ENCODE measurements at places on chromosomes 5 and 9.

DNA sequence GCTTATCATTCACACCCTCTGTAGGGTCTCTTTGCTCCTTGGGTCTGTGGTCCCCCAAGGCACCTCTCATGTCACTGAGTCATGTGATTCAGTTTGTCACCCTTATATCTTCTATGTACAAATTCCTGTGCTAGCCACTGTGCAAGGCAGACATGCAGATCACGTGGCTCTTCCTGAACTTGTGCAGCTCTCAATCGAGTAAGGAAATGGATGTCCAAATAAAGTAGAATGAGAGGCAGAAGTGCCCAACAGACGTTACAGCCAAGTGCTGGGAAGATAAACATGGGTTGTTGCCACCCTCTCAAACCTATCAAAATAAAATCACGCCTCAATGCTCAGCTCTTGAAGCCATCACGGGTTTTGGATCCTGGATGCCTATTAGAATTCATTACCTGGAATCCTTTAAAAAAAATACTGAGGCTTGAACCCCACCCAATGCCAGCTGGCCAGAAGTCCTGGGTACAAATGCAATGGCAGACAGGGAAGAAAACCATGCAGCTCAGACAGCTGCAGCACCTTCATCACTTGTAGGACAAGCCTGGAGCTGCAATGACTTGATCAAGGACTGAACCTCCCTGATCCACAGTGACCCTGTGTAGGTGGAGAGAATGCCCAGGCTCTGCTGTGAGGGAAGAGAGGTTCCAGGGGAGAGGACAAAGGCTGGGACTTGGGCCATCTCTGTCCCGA lies 228.7 kb upstream of the DAP start:
- no peak overlapping the region for H3K27ac ChIP-seq
- DNase-seq: no peak
- H3K4me3 ChIP-seq: no peak overlapping the region
- no peaks in the 10 kb centered on the region for H3K27me3 ChIP-seq
- no peaks in the 10 kb centered on the region for H3K36me3 ChIP-seq
- H3K4me1 ChIP-seq: no peaks in the 10 kb centered on the region

- DNase-seq: no peak
- no peak overlapping the region for H3K27ac ChIP-seq
- H3K4me3 ChIP-seq: no peak overlapping the region
- H3K27me3 ChIP-seq: no peaks in the 10 kb centered on the region
Observed at GRCh38 chr9:129688285-129689043, 23.0 kb downstream of the PRRX2 start.

DNA sequence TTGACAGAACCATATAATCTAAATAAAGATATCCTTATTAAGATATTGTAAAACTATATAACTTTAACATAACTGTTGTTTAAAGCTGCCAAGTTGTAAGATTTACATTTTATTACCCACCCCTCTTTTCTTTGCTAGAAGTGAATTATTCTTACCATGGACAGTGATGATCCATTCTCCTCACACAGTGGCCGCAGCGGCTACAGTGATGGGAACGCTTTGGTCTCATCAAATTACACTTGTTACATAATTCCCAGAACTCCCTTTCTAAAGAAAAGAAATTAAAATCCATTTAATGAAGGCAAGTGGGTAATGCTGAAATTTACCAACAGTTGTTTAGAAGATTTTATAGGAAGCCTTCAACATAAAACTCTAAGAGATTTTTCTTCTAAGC lies 31.2 kb downstream of the ZDHHC21 start:
- no peaks in the 10 kb centered on the region for H3K27me3 ChIP-seq
- H3K4me3 ChIP-seq: no peak overlapping the region
- no peak for DNase-seq
- H3K27ac ChIP-seq: no peak overlapping the region
- H3K36me3 ChIP-seq: no peaks in the 10 kb centered on the region

DNA sequence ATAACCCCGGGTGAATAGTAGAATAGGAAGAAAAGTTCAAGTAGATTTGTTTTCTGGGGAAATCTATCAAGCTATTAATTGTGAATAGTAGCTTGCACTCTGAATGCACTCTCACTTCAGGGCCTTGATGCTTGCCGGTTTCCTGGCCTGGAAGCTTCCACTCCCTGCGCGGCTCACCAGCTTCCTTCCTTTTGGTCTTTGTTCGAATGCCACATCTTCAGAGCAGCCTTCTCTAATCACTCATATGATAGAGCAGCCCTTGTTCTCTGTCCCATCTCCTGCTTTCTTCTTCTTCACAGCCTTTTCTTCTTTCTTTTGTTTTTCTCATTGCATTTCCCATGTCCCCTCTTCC lies 146.7 kb downstream of the MAST4 start:
- H3K27me3 ChIP-seq: no peaks in the 10 kb centered on the region
- H3K27ac ChIP-seq: no peak overlapping the region
- no peaks in the 10 kb centered on the region for H3K36me3 ChIP-seq
- peaks cover 6% of the 10 kb centered on the region for H3K4me1 ChIP-seq
- no peak for DNase-seq

DNA sequence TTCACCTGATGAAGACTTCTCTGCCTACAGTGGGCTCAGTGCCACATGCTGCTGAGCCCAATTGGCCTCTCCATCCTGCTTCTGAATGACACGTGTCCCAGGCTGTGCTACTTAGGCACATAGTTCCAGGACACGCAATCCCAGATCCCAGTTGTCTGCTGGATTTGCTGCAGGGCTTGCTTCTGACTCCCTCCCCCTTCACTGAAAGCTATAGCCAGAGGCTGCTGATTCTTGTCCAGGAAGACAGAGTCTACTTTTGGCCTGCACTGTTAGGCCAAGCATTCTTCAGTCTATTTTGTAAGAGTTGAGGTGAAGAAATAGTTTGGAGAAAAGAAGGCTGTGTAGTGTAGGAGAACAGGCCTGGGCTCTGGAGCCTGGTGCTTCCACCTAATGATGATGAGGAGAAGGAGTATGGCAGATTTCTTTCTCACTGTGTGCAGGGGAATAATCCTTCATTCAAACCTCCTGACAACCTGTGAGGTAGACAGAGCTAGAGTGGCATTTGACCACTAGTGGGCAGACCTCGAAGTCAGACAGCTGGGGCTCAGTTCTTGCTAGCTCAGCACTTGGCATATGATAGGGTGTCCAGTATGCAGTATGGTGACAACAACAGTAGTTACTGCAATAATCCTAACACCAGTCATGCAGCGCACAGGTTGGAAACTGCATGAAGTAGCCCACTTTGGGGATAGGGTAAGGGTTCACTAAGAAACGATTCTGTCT lies 19.5 kb upstream of the ASPN start:
- no peaks in the 10 kb centered on the region for H3K27me3 ChIP-seq
- H3K4me3 ChIP-seq: no peak overlapping the region
- no peaks in the 10 kb centered on the region for H3K36me3 ChIP-seq
- no peaks in the 10 kb centered on the region for H3K4me1 ChIP-seq

DNA sequence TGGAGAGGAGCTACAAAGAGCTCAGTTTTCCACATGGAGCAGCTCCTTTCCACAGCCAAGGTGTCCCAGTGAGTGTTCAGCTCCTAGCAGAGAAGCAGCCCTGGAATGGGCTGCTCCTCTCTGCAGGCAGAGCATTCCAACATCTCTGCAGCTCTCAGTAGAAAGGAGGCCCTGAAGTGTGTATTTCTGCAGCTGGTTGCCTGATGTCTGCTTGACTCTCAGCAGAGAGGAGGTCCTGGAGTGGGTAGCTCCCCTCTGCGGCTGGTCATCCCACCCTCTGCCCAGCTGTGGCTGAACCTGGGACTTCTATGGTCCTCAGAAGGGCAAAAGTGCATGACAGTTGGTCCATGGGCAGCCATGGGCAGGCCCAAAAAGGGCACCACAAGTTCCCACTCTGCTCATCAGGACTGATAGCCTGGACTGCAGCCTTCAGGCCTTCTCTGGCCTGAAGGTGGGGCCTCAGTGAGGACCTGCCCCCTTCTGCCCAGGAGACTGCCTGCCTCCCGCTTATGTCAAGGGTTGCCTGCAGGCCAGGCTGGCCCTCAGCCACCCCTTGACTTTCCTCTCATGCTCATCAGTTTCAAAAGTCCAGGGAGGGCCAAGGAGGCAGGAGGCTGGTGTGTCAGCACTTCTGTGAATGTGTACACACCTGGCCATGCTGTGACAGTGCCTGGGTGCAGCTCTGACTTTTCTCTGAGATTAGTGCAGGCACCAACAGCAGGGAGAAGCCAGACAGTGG lies 605.9 kb upstream of the FAM174A start:
- no peak overlapping the region for H3K4me3 ChIP-seq
- DNase-seq: no peak
- H3K36me3 ChIP-seq: no peaks in the 10 kb centered on the region
- no peaks in the 10 kb centered on the region for H3K4me1 ChIP-seq
- H3K27me3 ChIP-seq: no peaks in the 10 kb centered on the region

DNA sequence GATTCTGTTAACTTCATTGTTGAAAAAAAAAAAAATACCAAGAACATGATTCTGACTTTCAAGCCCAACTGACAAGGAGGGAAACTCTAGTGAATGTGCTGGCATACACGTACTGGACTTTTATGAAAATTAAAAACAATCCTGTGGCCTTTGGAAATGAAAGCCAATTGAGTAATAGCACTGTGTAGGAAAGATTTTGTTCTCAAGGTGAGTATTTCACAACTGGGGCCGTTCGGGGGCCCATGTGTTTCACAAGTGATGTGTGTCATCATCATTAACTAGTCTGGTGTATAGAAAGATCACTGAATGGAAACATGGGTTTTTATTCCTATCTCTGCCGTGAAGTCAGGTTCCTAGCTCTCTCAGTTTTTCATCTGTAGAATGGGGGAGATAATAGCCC lies 605.0 kb upstream of the CLINT1 start:
- no peaks in the 10 kb centered on the region for H3K27me3 ChIP-seq
- no peak overlapping the region for H3K27ac ChIP-seq
- H3K4me3 ChIP-seq: no peak overlapping the region
- DNase-seq: peak; percentile 79
- H3K4me1 ChIP-seq: no peaks in the 10 kb centered on the region
- H3K36me3 ChIP-seq: no peaks in the 10 kb centered on the region

GRCh38 chr5:149283626-149284480 lies 12.2 kb downstream of the AFAP1L1 start:
- no peak overlapping the region for H3K4me3 ChIP-seq
- no peaks in the 10 kb centered on the region for H3K27me3 ChIP-seq
- peaks cover 31% of the 10 kb centered on the region for H3K4me1 ChIP-seq
- peak; percentile 19 for DNase-seq
